HS-5 (cell line): ENCODE measurements at places on chromosomes 12 and 14.

- no peak for DNase-seq
Measured at GRCh38 chr14:24063263-24063836, 8.0 kb upstream of the CPNE6 start.

GRCh38 chr12:41467591-41468325, 279.6 kb downstream of the PDZRN4 start:
- no peak for DNase-seq

GRCh38 chr12:69115951-69116350, 123.4 kb upstream of the CPSF6 start:
- DNase-seq = no peak

DNA sequence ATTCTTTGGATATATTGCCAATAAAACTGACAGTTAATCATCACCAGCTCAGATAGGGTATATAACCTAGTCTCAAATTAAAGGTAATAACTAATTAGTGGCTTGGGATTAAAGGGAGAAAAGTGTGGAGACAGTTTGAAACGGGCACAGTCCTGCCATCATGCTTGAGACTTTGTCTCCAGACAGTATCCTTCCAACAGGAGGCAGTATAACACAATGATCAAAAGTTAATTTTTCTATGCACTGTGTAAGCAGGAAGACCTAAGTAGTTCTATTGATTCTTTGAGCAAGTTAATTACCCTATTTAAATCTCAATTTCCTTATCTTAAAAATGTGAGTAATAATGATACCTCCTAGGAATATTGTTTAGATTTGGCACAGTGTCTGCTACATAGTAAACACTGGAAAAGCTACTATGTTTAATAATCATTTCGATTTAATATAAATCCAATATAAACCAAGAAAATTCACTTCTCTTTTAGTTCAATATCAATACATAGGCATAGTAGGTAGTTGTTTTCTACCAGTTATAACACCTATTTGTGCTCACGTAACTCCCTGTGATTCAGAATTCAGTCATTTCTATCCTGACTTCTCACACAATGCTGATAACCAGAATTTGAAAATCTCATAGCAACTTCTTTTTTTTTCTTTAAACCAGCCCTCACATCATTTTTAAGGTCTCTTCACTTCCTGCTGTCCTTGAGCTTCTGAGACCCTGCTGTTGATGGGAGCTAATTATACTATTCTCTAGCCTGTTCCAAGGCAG, 53.7 kb downstream of the GALNT4 start:
- no peak for DNase-seq

DNA sequence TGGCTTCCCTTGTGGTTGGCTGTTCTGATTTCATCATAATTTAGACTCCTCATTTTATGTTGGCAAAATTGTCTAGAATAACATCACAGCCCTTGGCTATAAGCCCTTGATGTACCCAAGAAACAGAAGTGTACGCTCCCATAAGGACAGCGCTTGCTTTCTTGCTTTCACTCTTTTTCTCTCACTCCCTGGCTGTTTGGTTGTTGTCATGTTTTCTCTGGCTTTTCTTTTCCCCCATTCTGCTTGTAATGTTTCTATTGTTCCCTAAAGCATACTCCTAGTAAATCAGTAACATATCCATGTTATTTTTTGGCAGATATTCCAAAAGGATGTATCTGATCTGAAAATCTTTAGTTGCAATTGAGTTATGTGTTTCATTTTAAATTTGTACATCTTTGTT, 530.5 kb downstream of the NOVA1 start:
- no peak for DNase-seq
